ENCODE measurements at places on chromosomes 5 and 9.

GRCh38 chr9:13447843-13448422 lies 168.4 kb upstream of the MPDZ start:
- no peak for DNase-seq

- DNase-seq: no peak
Measured at GRCh38 chr5:82389347-82389746, 111.2 kb upstream of the RPS23 start.

- DNase-seq: no peak
Measured at GRCh38 chr5:172703952-172704351, 62.9 kb downstream of the NEURL1B start.

GRCh38 chr9:117523531-117524153 lies 108.8 kb upstream of the ASTN2 start:
- DNase-seq: no peak

DNA sequence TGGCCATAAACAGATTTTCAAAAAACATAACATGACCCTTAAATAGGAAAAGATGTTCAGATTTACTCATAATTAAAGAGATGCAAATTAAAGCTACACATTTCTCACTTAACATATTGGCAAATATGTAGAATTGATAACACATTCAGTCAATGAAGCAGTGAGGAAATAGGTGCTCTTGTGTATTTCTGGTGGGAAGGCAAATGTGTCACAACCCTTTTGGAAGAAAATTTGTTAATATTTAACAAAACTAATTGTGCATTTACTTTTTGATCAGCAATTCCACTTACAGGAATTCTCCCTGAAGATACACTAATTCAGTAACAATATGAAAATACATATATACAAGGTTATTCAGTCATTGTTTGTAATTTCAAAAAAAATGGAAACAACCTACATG lies 68.1 kb downstream of the FBXW11 start:
- no peak for DNase-seq

- no peak for DNase-seq
Measured at GRCh38 chr9:135908093-135908753, 877 bp upstream of the CAMSAP1 start.

- peak; percentile 88 for DNase-seq
Measured at GRCh38 chr5:158456756-158457155, 597.8 kb upstream of the CLINT1 start.

Data from amniotic epithelial cell (primary cell).